Activated T-helper 2 cell treated with anti-CD3 and anti-CD28 coated beads, Interferon-gamma antibody, Interleukin-2, Interleukin-4, amounts not matched to agents 10 μg/mL and 5 μg/mL and 100 μg/mL, durations not matched to agents 14 hours and 24 hours and 36 hours (primary cell): ENCODE measurements at places on chromosomes 1 and 21. TPM values are rescaled to one million over a fixed set of nuclear protein-coding genes. Genes with fewer than 3 reads are reported as not detected.

PFDN2 gene
- 138 and 139 TPM in 2 replicates for total RNA-seq

LYPD8 gene
- not detected in 2 replicates for total RNA-seq

ADCY10 gene
- total RNA-seq, result 0.07 and 0.09 TPM in 2 replicates

FMO2 gene
- total RNA-seq, result not detected in 2 replicates

SLAMF7 gene
- 4.1 and 5.5 TPM in 2 replicates for total RNA-seq

SPRR2B gene
- not detected in 2 replicates for total RNA-seq

DNA sequence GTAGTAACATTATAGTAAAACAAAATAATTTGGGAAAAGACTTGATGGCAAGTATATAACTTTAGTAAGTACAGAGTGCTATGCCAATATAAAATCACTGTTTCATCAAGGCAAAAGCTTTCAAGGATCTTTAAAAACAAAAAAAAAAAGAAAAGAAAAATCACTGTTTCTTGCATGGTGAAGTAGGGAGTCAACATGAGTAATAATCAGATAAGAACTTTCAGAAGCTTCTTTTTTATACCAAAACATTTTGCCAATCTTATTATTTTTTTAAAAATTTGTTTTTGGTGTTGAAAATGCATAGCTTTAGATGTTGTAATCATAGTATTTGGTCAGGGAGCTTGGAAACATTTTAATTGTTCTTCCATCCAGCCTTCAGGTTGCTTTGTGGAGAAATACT, 37.2 kb downstream of the CAMSAP2 start:
- no peaks in the 10 kb centered on the region for H3K36me3 ChIP-seq
- H3K4me1 ChIP-seq, result peaks cover 3% of the 10 kb centered on the region
- peaks cover 24% of the 10 kb centered on the region for H3K27me3 ChIP-seq
- H3K4me3 ChIP-seq, result no peak overlapping the region

DNA sequence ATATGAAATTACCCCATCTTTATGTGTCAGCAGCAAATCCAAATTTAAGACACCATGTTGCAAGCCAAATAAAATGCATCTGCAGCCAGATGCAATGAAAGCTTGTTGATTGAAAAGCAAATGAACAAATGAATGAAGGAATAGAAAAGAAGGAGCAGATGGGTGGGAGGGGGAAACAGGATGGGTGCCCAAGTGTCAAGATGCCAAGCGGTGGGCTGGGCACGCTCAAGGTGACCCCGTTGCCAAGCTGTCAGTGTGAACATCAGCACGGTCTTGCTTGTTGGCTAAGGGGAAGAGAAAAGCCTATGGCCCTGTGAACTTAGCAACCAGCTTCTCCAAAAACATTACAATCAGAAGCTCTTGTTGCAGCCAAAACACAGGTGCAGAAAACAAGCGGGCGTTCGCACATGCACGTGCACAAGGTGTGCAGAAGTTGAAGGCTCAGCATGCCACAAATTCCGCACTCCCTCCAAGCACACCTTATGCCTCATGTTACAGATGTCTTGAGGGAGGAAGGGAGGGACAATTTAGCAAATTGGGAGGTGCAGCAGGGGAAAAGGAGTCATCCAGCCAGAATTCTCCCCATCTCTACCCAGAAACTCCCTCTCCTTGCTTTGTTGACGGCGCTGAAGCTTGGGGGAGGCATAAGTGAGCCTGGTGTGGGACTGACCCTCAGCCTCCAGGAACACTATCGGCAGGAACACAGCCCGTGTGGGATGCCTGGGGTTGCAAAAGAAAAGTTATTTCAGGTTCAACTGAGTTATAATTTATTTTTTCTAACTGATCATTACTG, 62.4 kb downstream of the HIVEP3 start:
- H3K27ac ChIP-seq, result no peak overlapping the region
- no peak overlapping the region for H3K4me3 ChIP-seq
- no peaks in the 10 kb centered on the region for H3K27me3 ChIP-seq
- DNase-seq, result no peak

DNA sequence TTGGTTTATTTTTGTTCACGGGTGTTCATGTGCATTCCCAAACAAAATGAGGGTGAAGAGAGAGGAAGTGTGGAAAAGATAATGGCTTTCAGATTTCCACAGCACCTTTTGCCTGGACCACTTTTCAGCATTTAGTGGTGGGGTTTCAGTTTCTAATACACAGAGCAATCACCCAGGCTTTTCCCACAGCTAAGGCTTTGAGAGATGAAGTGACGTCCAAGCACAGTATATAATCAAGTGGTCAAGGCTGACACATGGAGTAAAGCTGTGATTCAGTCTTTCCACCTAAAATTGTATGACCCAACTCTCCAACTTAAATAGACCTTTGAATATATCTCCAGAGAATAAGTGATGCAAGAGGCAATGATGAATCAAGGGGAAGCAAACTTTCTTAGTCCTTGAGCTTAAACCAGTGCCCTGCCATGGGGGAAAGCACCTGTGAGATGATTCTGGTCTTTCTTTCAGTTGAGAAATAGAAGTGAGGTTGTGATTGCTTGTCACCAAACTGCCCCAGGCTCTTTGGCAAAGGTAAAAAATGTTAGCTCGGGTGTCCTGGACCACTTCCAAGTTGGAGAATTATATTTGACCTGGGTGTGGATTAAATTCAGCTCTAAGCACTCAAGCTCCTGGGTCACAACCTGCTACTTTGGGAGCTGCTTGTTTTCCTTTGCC, 2.4 kb upstream of the PIK3R3 start:
- H3K27ac ChIP-seq, result no peak overlapping the region
- H3K4me3 ChIP-seq, result no peak overlapping the region
- no peak for DNase-seq
- H3K27me3 ChIP-seq, result peaks cover 54% of the 10 kb centered on the region

DNA sequence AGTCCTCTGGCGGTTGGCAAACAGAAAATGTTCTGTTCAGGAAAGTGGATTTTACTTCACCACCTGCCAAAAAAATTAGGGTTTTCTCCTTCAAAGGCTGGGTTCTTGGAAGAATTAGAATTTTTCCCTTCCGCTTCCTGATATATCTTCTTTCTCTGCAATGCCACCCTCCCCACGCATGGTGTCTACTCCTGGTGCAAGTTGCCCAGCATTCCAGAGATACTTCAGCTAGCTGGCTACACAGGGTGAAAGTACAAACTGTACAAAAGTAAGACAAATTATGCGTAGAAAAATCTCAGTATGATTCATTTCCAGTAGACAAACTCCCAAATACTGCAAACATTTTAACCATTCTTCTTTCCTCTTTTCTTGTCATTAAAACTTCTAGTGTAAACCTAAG, 430.1 kb upstream of the ESRRG start:
- no peaks in the 10 kb centered on the region for H3K36me3 ChIP-seq
- no peaks in the 10 kb centered on the region for H3K4me1 ChIP-seq
- no peak overlapping the region for H3K27ac ChIP-seq
- no peak overlapping the region for H3K4me3 ChIP-seq
- no peaks in the 10 kb centered on the region for H3K27me3 ChIP-seq

DNA sequence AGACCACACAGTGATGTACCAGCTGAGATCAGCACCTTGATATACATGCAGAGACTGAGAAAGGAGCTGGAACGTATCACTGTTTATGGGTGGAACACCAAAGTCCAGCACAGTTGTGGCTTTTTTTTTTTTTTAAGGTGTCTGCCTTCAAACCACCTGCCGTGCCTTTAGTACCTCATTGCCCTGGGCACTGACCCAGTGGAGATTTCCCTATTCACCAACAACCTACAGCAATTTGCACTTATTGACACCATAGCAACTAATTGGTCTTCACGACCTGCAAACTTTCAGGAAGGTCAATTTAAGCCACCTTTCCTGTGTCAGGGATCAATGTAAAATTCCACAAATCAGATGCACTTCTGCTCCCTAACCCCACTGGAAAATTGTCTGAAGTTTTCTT, 181.6 kb upstream of the ADGRL2 start:
- no peaks in the 10 kb centered on the region for H3K4me1 ChIP-seq
- H3K36me3 ChIP-seq, result no peaks in the 10 kb centered on the region
- H3K27ac ChIP-seq, result no peak overlapping the region
- no peak overlapping the region for H3K4me3 ChIP-seq
- DNase-seq, result no peak
- H3K27me3 ChIP-seq, result no peaks in the 10 kb centered on the region

DNA sequence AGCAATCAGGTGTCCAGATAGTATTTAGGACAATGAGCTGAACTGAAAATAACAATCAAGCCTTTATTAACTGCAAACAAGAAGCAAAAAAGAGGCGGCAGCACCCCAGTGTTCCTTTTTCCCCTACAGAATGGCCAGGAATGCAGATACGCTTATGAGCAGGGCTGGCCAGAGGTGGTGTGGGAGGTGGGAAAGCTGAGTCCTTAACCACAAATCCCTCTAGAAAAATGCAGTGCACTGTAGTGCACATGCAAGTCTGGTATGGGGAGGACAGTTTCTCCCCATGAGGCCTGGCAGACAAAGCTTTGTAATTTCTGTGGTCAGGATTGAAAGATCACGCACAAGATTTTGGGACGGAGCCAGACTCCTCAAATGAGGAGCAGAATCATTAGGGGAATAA, 10.7 kb upstream of the IFNAR1 start:
- no peak overlapping the region for H3K27ac ChIP-seq
- no peak for DNase-seq
- peaks cover 3% of the 10 kb centered on the region for H3K4me1 ChIP-seq
- H3K36me3 ChIP-seq, result peaks cover 3% of the 10 kb centered on the region
- no peak overlapping the region for H3K4me3 ChIP-seq

GRCh38 chr21:44294391-44295162, 5.3 kb upstream of the PFKL start:
- H3K27me3 ChIP-seq, result no peaks in the 10 kb centered on the region
- H3K4me1 ChIP-seq, result peaks cover 14% of the 10 kb centered on the region
- DNase-seq, result no peak
- H3K27ac ChIP-seq, result no peak overlapping the region
- H3K4me3 ChIP-seq, result no peak overlapping the region
- H3K36me3 ChIP-seq, result no peaks in the 10 kb centered on the region

- DNase-seq, result no peak
- H3K27ac ChIP-seq, result no peak overlapping the region
- no peaks in the 10 kb centered on the region for H3K36me3 ChIP-seq
- H3K27me3 ChIP-seq, result no peaks in the 10 kb centered on the region
Observed at GRCh38 chr21:42040411-42041180, 30.4 kb upstream of the ZBTB21 start.

GRCh38 chr1:9960011-9960410, 16.7 kb downstream of the NMNAT1 start:
- no peak overlapping the region for H3K27ac ChIP-seq
- no peak for DNase-seq
- no peak overlapping the region for H3K4me3 ChIP-seq
- H3K4me1 ChIP-seq, result no peaks in the 10 kb centered on the region

DNA sequence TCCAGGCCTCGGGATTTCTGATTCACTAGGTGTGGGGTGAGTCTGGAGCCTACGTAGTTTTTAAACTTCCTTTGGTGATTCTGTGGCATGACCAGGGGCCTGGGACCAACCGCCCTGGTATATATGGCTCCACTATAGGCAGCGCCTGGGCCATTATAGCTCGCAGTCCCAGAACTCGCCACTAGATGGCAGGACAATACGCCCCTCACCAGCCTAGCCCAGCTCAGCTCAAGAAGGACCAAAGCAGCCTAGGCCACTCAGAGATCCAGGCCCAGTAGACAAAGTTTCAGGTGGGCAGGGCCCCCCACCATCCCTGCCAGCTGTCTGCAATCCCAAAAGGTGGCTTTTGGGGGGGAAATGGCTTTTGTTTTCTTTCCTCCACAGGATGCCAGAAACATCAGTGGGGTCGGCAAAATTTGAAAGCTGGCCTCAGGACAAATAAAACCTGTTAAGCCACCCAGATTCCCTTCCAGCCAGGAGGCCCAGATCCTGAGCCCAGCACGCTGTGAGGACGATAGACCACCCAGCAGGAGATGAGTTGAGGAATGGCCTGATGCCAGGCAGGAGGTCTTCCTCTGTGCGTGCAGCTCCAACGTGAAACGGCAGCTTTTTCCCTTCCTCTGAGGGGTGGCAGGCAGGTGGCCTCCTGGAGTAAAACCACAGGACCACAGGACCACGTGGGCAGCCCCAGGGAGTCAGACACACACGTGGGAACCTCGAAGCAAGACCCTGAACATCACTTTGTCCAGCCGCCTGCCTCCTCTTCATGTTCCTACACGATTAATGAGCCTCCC, 24.8 kb upstream of the TMEM51 start:
- H3K27me3 ChIP-seq, result peaks cover 15% of the 10 kb centered on the region
- peak; percentile 60 for DNase-seq
- no peaks in the 10 kb centered on the region for H3K4me1 ChIP-seq
- H3K36me3 ChIP-seq, result no peaks in the 10 kb centered on the region

- H3K4me3 ChIP-seq, result no peak overlapping the region
- H3K27me3 ChIP-seq, result no peaks in the 10 kb centered on the region
- no peak overlapping the region for H3K27ac ChIP-seq
- H3K36me3 ChIP-seq, result no peaks in the 10 kb centered on the region
- H3K4me1 ChIP-seq, result peaks cover 57% of the 10 kb centered on the region
Observed at GRCh38 chr21:33981391-33982101, 65.9 kb upstream of the ATP5PO start.

DNA sequence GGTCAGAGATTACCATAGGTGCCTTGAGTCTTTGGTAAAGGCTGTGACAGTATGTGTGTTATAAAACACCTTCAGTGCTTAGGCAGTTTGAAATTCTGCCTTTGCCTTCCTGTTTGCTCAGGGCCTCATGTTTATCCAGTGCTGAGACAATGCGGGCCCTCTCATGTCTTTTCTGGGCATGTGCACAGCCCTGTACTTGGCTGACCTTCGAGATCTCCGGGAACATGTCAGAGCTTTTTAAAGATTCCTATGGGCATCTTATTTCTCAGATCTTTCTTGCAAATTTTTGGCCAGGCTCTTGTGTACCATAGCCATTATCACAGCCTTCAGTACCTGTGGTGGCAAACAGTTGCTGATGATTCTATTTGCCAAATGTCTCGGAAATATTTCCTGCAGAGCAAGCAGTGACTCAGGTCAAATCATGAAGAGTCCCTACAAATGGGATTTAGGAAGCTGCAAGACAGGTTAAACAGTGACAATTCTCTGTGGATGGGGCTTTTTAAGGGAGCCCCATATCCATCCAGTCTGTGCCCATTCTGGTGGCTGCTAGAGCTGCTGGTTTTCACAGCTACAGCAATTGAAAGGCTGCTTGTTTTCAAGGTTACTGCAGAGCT, 42.1 kb downstream of the HOOK1 start:
- no peak overlapping the region for H3K4me3 ChIP-seq
- no peak overlapping the region for H3K27ac ChIP-seq
- no peaks in the 10 kb centered on the region for H3K27me3 ChIP-seq

DNA sequence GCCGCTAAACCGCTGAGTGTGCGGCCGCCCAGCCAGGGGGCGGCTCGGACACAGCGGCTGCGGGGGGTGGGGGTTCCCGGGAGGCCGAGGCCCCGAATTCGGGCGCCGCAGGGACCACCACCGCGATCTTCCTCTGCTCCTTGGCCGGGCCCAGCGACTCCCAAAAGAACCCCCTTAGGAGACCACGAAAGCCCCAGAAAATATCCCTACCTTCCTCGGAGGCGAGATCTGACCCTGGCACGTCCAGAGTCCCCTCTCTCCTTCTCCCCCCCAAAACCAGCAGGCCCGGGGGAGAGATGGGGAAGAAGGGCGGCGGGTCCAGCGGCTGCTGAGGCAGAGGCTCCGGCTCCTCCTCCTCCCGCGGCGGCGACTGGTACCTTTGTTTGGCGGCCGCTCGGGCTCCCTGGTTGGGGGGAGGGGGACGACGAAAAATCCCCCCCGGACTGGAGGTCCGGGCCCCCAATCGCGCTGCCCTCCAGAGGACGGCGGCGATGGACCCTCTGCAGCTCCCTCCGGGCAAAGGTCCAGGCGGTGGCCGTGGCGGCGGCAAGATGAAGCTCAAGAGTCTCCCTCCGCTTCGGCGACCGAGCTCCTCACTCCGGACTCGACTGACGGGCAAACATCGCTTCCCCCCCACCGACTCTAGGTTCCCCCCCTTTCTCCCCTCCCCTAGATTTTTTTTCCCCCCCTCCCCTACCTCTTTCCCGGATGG, at the start of gene ARID4B:
Gene ARID4B (minus strand): TSS at position 621 of the 712 bp plus-strand sequence. CDS start 1,260 bp downstream, outside the sequence.
- no peaks in the 10 kb centered on the region for H3K27me3 ChIP-seq
- DNase-seq, result no peak
- H3K36me3 ChIP-seq, result peaks cover 33% of the 10 kb centered on the region
- H3K27ac ChIP-seq, result peak within 1 kb of the TSS; percentile 92
- peak within 1 kb of the TSS; percentile 98 for H3K4me3 ChIP-seq
